ENCODE measurements at places on chromosomes 1 and 21.

DNA sequence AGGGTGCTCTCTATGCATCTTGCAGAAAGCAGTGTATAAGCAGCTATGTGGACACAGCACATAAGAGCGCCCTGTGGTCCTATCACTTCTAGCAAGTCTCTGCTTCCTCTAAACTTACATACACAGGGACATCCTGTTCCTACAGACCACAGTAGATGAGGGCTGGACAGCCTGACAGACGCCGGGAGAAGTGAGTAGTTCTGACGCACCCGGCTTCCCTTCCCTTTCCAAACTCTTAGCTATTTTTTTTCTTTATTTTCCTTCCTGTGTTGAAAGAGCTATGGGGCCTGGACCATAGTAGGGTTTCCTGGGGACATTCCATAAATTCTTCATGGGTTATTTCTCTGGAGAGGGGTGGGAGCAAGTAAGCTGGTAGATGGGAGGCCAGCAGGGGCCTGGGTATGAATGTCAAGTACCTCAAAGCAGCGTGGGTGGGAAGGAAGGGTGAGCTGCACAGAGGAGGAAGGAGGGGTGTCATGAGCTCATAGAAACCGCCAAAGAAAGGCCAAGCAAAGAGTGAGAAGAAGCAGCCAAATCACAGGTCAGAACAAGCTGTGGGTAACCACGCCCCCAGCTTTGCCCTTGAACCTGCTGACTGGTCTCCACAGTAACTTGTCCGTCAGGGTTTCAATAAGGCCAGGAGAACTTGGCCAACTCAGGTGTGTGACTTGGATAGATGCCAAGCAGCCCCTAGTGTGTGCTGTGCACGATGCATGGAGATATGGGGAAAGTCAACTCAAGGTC, 36.6 kb downstream of the PLXNA2 start:
- DNase-seq: no peak

- DNase-seq: peak; percentile 51
These were observed 109.7 kb upstream of the ZBTB40 start for GRCh38 chr1:22341791-22342605.

DNA sequence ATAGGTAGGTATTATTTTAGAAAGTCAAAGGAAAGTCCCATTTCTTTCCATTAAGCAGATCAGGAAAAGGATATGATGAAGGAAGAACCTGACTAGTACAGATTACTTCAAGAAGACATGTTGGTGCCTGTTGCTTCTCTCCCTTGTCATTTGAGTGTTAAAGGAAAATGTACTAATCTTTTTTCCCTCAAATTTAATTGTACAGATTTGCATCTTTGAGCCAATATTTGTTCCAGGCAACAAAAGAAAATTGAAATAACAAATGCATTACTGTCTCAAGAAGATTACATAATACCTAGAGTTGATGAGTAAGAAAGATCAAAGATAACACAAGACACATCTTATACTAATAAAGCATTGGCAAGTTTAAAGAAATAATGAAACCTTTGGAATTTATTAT, 566.9 kb upstream of the ZP4 start:
- DNase-seq: no peak

DNA sequence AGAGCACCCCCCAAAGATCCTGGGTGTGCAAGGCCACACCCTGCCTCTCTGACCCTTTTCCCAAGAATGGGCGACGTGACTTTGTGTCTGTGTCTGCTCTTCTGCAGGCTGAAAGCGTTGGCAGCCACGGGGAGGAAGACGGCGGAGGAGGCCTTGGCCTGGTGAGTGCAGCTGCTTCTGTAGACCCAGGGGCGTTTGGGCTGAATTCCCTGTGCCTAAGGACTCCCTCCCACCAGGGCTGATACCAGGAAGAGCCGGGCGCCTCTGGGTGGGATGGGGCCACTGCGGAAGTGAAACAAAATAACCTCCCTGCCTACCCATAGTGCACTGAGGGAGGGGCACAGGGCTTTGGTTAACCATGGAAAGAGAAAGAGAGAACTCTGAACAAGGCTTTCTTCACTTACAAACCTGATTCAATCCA, 2.5 kb downstream of the UBASH3A start:
- DNase-seq: no peak

- DNase-seq: no peak
These were observed 79.8 kb downstream of the WDR4 start for GRCh38 chr21:42799516-42799915.

- no peak for DNase-seq
These were observed 138.5 kb downstream of the SLC45A1 start for GRCh38 chr1:8456308-8456912.

DNA sequence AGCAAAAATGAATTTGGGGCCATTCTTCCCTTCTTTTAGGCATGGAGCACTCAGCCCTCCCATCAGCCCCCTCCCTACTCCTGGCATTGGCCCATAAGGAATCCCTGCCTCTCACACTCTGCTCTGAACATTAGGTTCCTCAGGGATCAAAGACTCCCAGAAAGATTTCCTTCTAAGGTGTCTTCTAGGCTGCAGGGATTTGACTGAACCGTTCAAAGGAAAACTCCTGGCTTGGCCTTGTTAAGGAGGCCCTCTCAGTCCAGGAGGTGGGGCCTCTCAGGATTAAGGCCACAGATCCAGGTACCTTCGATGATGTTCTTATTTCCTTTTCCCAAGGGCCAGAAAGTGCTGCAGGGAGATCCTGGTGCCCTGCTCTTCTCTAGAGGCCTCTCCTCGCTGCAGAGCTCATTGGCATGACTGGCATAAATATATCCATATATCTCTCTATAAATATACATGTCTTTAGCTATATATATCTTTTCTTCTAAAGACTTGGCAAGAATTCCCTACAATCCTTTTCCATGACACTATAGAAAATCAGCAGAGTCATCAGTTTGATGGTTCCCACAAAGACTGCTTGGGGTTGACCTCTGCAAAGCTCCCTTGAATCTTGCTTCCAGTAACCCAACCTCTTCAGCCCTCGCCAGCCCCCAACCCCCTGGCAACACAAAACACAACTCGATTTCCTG, 59.1 kb downstream of the PLXNA2 start:
- no peak for DNase-seq

DNA sequence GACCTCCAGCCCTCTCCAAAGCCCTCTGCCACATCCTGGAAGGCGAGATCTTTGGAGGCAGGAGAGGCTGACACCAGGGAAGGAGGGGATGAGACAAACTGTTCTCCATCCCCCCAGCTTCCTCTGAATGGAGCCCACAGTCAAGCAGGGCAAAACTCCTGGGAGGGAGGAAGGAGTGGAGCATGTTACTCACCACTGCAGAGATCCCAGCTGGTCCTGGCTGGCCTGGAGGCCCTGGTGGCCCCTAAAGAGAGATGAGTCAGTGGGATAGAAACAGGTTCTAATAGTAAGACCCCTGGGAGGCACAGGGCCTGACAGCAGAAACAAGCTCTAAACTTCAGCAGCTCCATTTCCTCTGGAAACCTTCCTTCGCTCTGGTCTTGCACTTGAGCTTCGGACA, 14.0 kb upstream of the PEF1 start:
- DNase-seq: no peak

GRCh38 chr21:38469642-38470041, 28.6 kb downstream of the ERG start:
- DNase-seq: no peak

- no peak for DNase-seq
These were observed 3.8 kb downstream of the SMG7 start for GRCh38 chr1:183476081-183476480.

GRCh38 chr1:205247130-205247921, 19.6 kb downstream of the TMCC2 start:
- peak; percentile 89 for DNase-seq

- DNase-seq: no peak
These were observed 2.5 kb upstream of the TNFRSF18 start for GRCh38 chr1:1208713-1209433.

DNA sequence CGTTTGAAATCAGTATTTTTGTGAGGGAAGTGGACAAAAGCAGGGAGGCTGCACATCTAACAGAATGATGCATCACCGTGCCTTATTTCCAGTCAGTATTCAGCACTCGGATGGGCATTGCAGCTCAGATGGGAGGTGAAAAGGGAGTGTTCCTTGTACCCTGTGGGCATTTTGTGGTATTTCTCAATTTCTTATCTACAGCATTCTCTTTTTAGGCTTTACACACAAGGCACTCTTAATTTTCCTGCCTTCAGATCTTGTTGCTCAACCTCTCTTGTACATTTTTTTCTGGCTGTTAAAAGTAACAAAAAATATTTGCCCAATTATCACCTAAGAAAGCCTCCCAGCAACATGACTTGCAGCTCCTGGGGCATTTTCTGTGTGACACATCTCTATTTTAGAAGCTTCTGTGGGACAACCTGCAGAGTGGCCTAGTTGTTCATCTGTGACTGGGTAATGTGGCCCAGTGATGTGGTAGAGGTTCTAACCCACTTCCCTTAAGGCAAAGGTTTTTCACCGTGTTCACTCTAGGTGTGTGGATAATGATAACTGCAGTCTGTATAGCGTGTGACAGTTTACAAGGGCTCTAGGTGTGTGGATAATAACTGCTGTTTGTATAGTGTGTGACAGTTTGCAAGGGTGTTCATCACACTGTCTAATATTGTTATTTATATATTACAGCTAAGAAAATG, 257.2 kb downstream of the PTGER3 start:
- no peak for DNase-seq

DNA sequence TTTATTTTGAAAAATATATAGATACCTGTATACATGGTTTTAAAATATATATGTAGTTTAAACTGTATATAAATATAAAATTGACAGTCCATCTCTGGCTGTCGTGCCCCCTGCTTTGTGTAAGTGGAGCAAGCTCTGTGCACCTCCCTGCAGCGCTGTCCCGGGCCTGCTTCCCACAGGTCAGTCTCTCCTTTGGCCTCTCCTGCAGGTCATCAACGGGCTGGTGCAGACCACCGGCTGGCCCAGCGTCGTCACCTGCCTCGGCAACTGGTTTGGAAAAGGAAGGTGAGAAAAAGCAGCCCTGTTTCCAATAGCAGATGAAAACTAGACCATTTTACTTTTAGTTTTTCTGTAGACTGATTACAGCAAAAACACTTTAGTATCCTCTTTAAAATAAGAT, 28.5 kb downstream of the SLC37A1 start:
- no peak for DNase-seq

DNA sequence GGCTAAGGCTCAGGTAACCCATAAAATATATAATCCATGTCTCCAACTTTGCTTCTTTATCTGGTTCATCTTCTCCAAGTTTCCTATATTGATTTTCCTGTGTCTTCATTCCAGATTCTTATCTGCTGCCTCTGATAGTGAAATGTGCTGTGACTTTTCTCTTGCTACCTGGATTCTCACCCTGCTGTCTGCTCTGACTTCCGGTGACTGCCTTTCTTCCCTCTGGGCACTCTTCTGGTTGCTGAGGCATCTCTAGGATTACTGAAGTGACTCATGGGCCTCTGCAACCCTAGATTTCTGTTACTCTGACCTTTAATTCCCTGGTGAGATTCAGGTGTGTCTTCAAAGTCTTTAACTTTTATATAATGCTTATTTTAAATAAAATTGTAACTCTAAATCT, 46.9 kb downstream of the GIPC2 start:
- no peak for DNase-seq

GRCh38 chr1:48051466-48052126, 54.4 kb upstream of the TRABD2B start:
- DNase-seq: no peak

GRCh38 chr1:32364836-32365235, 2.5 kb downstream of the TSSK3 start:
- no peak for DNase-seq

- no peak for DNase-seq
These were observed 23.4 kb upstream of the RPTN start for GRCh38 chr1:152182431-152182830.

DNA sequence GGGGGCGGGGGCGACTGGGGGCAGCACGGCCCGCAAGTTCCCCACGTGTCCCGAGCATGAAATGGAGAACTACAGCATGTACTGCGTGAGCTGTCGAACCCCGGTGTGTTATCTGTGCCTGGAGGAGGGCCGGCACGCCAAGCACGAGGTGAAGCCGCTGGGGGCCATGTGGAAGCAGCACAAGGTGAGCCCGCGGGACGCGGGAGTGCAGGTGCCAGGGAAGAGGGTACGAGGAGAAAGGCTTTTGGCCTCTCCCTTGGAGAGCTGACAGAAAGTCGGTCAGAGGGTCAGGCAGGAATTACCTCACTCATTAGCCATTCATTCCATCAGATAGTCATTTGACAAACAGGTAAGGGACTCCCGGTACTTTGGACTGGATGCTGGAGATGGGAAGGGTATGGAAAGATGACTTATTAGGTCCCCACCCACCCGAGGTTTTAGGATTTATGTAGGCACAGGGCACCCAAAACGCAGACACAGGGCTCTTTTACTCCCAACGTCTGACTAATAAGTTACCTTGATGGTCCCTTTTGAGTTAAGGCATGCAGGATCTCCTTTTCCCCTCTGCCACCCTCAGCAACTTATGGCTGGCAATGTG, 2.1 kb downstream of the TRIM67 start:
- DNase-seq: no peak

GRCh38 chr1:209805341-209805781, 581 bp downstream of the IRF6 start:
- no peak for DNase-seq

GRCh38 chr1:198167436-198167934, 10.7 kb downstream of the NEK7 start:
- DNase-seq: no peak

DNA sequence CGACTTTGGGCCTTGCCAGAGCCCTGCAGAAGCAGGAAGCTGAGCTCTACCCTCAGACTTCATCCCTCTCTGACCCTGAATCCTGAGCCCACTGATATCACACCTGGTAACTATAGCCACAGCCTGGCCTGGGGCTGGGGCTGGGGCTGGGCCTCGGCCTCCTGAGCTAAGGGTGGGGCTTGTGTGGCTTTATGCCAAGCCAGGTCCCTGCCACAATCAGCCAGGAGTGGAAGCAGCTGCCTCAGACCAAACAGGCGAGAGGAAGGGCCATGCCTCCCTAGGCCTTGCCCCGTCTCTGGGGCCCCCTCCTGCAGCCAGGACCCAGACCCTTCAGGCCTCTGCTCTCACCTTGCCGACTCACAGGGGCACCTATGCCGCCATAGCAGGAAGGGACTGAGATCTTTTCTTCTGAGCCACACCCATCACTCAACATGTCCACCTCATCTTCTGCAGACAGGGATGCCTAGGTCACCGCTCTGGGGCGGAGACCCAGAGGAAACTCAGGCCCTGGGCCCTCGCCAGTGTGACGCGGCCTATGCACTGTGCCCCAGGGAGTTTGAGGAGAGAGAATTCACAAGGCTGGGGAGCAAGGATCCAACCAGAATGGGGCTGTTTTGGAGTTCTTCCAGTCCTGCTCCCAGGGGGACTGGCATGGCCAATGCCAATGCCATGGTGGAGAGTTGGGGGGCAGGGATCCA, 5.7 kb downstream of the UBXN11 start:
- no peak for DNase-seq

- no peak for DNase-seq
These were observed 28.2 kb upstream of the HRNR start for GRCh38 chr1:152252157-152252556.

- DNase-seq: no peak
These were observed 155.9 kb downstream of the DISP1 start for GRCh38 chr1:222970711-222971110.

- peak; percentile 85 for DNase-seq
These were observed at the start of gene C1orf198 for GRCh38 chr1:230867903-230868735. Gene C1orf198 (minus strand): TSS chr1:230868521. CDS start chr1:230868512, 9 bp downstream.

GRCh38 chr1:51326839-51327238, 3.5 kb downstream of the TTC39A start:
- DNase-seq: no peak
